ENCODE measurements at places on chromosomes 6 and 20. TPM values are rescaled to one million over a fixed set of nuclear protein-coding genes. Genes with fewer than 3 reads are reported as not detected.

Gene ACTL10
- total RNA-seq, result 4.3 TPM

Gene CALHM4
- not detected for total RNA-seq

Gene GLO1
- total RNA-seq, result 83.4 TPM

Gene RBPJL
- not detected for total RNA-seq

Gene AURKA
- 45.1 TPM for total RNA-seq

Gene ALDH8A1
- 3.9 TPM for total RNA-seq

Gene SLC22A2
- not detected for total RNA-seq

Gene SIRPG
- 1.3 TPM for total RNA-seq
